ENCODE measurements at places on chromosomes 7 and 10. TPM values are rescaled to one million over a fixed set of nuclear protein-coding genes. Genes with fewer than 3 reads are reported as not detected.

The LRMDA gene
- total RNA-seq, result 4.7 TPM

The AOC1 gene
- 0.02 TPM for total RNA-seq

The SNCG gene
- 13.6 TPM for total RNA-seq

The ZNF117 gene
- 0.09 TPM for total RNA-seq

The OPN4 gene
- not detected for total RNA-seq

The CFAP46 gene
- 1.2 TPM for total RNA-seq

The C10orf53 gene
- not detected for total RNA-seq

The IQUB gene
- total RNA-seq, result 0.06 TPM

The MMRN2 gene
- total RNA-seq, result 0.40 TPM

The SEPTIN14 gene
- total RNA-seq, result not detected

The DGKI gene
- 0.19 TPM for total RNA-seq

The TSPAN13 gene
- 16.8 TPM for total RNA-seq

The FHIP2A gene
- total RNA-seq, result 11.7 TPM

The ST8SIA6 gene
- total RNA-seq, result 0.03 TPM

The TCAF2 gene
- 1.4 TPM for total RNA-seq

The RASA4B gene
- 1.8 TPM for total RNA-seq

The EN2 gene
- total RNA-seq, result 0.83 TPM

The RADIL gene
- 1.6 TPM for total RNA-seq

The LRRC61 gene
- total RNA-seq, result 0.07 TPM

The CFAP58 gene
- 0.11 TPM for total RNA-seq

The CLRN3 gene
- total RNA-seq, result not detected

The CLCN1 gene
- 0.03 TPM for total RNA-seq

The GNG11 gene
- 33.0 TPM for total RNA-seq

The SYNPO2L gene
- 0.01 TPM for total RNA-seq

The GNAI1 gene
- 28.9 TPM for total RNA-seq

The CARD11 gene
- 1.8 TPM for total RNA-seq

The MRLN gene
- not detected for total RNA-seq

The FAM200A gene
- 5.8 TPM for total RNA-seq

The TMEM236 gene
- total RNA-seq, result 0.03 TPM

The ABCB4 gene
- not detected for total RNA-seq

The PLEKHS1 gene
- 0.06 TPM for total RNA-seq

The ZC3HAV1L gene
- total RNA-seq, result 4.0 TPM

The NODAL gene
- total RNA-seq, result not detected

The CC2D2B gene
- total RNA-seq, result 0.44 TPM

The VKORC1L1 gene
- total RNA-seq, result 30.7 TPM

The GSTO2 gene
- 1.5 TPM for total RNA-seq

The GNGT1 gene
- not detected for total RNA-seq

The TMEM72 gene
- not detected for total RNA-seq

The MLXIPL gene
- 1.1 TPM for total RNA-seq

The DYDC2 gene
- total RNA-seq, result 0.09 TPM

Data from A549 treated with AZD2906 at 1 μM for 4 hours (cell line).